ENCODE measurements at places on chromosomes 16 and 17.
A peak's percentile ranks its signal among the peaks of the same experiment; 100 is the strongest.

DNA sequence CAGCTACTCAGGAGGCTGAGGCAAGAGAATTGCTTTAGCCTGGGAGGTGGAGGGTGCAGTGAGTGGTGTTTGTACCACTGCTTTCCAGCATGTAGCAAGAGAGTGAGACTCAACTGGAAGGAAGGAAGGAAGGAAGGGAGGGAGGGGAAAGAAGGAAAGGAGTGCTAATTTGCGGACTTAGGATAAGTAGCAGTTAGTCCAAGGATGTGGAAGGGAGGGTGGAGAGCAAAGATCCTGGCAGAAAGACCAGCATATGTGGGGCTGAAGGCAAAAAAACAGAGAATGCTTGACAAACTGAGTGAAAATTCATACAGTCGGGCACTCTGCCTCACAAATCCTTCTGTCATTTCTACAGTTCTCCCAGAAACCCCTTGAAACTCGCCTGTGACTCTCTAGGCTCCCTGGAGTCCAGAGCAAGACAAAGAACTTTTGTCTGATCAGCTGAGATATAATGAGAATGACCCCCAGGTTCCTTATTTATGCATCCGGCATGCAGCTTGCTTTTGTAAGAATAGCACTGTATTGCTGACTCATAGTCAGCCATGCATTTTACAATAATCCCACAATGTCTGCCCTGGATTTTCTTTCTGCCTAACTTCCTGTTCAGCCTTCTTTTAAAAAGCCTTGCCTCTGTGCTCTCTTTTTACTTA is 31.5 kb downstream of the CDK5RAP3 start:
- no peak for DNase-seq

- no peak for DNase-seq
These were observed 236.7 kb downstream of the PHKB start for GRCh38 chr16:47697826-47698225.

DNA sequence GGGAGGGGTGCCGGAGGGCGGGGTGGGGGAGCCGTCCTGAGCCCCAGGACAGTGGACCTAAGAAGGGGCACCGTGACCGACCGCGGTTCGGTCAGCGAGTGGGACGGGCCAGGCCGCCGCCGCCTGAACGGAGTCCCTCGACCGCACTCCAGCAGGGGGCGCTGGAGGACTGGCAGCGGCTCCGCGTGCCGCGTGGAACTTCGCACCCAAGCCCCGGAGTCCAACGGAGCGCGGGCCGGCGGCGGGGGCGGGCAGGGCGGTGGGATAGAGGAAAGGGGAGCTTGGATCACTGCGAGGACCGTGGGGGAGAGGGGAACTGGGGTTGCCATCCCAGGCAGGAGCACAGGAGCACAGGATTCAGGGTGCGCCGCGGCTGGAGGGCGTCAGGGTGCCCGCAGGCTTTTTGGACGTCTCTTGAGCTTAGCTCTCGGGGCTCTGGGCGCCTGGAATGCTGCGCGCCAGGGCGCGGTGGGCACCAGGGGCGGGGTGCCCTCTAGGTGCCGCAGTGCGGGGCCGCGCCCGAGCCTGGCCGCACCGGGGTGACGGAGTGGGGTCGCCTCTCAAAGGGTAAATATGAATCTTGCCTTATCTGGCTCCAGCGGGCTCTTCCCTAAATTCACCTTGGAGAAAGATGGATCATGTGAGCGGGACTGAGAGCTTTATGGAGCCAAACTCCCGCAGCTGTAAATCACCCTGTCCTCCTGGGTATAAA is 379 bp upstream of the OTOP2 start:
- peak; percentile 70 for DNase-seq

GRCh38 chr16:77660311-77660710 is 62.0 kb upstream of the NUDT7 start:
- no peak for DNase-seq

DNA sequence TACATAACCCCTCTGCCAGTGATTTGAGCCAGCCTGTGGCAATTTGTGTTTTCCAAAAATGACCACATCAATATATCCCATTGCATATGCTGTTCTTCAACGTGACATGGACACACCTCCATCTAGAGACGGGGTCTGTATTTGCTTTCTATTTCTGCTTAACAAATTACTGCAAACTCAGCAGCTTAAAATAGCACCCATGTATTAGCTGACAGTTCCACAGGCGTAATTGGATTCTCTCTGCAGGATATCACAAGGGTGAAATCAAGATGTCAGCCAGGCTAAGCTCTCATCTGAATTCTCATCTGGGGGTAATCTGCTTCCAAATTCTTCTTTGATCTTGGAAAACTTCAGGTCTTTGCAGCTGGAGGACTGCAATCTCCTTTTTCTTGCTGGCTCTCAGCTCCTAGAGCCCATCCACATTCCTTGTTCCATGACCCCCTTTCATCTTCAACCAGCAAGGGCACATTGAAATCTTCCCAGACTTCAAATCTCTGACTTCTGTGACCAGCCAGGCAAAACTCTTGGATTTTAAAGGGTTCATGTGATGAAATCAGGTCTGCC is 8.2 kb downstream of the KRT9 start:
- no peak for DNase-seq

DNA sequence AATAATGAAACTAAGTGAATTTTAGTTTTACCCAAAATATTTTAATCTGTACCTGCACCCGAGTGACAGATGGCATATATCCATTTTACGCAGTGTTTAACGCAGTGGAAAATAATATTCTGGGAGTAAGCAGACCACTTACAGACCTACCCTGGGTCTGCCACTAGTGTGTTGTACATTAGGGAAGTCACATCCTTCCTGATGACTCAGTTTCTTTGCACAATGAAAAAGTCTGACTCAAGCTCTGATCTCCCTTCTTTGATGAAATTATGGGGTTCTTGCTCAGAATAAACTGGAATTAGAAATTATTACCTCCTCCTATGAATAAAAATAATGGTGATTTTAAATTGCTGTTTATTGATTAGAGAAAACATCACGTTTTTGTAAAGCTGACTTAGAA is 123.2 kb upstream of the AXIN2 start:
- DNase-seq, result no peak

DNA sequence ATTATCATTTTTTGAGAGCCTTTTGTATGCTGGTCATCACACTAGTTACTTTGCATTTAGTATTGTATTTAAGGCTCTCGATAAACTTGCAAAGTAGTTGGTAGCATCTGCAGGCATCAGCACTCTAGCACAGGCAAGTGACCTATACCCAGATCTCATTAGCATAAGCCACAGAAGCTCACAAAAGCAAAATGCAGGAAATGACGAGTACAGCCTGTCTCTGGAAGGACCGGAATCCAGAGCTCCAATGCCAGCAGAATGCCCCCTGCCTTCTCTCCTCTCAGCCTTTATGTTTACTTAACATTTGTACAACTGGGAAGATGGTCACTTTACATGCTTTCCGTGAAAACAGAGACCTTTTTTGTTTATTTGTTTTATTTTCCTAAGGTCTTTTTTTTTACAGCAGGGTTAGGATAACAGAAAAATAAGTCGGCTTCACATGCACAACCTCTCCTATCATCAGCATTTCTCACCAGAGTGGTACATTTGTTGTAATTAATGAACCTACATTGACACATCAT is 45.4 kb upstream of the MYOCD start:
- DNase-seq, result no peak

GRCh38 chr16:54193665-54194333 is 92.8 kb downstream of the IRX3 start:
- DNase-seq, result peak; percentile 68

DNA sequence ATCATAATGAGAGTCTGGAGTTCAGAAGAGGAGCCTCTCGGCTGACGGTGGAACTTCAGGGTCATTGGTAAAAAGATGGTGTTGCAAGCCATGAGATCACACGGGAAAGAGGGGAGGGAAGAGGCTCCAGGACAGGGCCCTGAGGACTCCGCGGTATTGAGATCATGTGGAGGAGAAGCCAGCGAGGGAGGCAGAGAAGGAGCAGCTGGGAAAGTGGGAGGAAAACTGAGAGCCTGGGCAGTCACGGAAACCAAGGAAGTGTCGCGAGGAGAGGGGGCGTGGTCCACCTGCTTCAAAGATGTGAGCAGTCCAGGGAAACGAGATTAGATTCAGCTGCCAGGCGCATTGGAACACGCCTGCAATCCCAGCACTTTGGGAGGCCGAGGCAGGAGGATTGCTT is 27.7 kb upstream of the SBK1 start:
- DNase-seq, result no peak

DNA sequence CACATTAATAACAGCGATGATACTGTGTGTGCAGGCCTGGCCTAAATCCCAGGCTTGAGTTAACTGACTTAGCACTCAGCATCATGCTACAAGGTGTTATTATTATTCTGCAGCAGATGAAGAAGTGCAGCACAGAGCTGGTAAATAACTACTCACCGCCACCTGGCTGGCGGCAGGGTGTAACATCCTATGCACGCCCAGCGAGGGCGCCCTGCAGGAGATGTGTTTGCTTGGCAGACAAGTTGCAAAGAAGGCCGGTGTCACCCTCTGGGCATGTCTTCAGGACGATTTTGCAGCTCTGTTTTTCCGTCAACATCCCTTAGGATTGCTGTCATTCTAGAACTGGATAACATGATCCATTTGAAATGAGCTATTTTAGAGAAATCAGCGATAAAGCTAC is 30.1 kb downstream of the DNAH9 start:
- DNase-seq, result no peak

DNA sequence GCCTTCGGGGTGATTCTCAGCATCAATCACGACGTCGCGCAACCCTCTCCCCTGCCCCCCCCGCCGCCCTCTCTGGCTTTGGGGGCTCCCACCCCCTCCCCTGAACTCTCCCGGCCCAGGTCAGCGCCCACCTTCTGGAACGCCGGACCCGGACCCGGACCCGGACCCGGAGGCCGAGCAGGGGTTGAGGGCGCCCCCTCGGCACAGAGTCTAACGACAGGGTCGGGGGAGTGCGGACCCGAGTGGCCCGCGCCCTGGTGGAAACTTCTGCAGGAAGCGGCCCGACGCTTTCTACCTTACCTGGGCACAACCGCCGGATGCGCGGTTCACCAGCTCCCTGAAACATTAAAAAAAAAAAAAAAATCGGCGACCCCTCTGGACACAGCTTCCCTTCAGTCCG is 16.2 kb downstream of the SALL1 start:
- DNase-seq, result no peak

- DNase-seq, result no peak
These were observed 112.0 kb upstream of the DNAH9 start for GRCh38 chr17:11486101-11486867.

DNA sequence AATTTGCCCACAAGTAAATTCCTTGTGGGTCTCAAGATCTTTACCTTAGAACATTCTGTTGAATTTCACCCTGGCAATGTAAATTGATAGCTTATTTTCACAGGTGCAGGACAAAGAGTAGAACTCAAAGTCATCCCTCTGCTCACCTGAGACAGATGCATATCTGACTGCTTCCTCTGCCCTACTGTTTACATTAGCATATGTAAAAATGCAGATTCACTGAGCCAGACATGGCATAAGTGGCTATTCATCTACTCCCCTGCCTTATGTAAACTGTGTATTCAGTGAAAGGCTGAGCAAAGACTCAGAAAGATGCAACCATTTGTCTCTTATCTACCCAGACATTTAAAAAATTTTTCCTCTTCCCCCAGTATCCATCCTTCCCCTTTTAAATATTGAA is 22.3 kb upstream of the MILR1 start:
- no peak for DNase-seq

- DNase-seq, result no peak
These were observed 453.4 kb downstream of the KCNJ18 start for GRCh38 chr17:22145605-22146178.

DNA sequence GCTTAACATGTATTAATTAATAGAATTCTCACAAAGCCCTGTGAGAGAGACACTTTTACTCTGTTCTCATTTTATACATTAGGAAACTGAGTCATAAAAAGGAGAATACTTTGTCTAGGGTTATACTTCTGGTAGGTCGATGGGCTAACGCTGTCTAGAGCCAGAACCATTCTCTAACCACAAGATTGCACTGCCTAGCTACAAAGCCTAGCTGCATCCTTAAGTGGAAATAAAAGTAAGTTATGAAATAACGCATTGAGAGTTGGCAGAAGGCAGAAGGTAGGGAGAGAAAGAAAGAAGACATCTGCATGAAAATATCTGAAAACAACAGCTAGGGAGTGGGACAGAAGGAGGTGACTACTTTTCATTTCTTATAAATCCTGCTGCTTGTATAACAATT is 33.2 kb downstream of the IRX6 start:
- DNase-seq, result no peak

DNA sequence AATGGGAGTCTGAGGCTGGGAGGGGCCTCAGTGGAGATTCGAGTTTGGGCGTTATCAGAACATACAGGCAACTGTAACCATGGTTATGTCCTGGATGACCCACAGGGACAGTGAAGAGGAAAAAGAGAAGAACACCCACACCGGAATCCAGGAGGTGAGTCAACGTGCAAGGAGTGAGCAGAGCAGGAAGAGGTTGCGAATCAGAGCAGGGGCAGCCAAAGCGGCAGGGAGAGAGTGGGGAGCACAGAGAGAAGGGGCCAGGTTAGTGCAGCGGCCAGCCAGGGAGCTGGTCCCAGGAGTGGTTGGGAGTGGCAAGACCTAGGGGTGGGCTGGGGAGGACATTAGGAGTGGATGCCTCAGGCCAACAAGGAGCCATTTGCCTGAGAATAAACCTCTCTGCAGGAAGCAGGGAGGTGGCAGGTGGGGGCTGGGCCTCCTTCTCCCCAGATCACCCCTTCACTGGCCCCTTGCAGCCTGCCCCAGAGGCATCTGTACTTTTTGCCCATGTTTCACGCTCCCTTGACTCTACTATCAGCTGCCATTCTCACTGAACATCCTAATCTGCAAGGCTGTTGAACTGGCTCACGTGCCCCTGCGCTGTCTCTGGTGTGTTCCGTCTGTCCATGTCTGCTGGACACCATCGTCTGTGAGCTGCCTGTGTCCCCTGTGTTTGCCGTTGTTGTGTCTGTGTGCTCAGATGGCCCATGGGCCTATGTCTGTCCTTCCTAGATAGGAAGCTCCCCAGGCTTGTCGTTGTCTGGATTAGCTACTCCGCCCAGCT is 5.1 kb downstream of the KRT13 start:
- no peak for DNase-seq

GRCh38 chr16:69123910-69124309 is 8.5 kb downstream of the CHTF8 start:
- no peak for DNase-seq

DNA sequence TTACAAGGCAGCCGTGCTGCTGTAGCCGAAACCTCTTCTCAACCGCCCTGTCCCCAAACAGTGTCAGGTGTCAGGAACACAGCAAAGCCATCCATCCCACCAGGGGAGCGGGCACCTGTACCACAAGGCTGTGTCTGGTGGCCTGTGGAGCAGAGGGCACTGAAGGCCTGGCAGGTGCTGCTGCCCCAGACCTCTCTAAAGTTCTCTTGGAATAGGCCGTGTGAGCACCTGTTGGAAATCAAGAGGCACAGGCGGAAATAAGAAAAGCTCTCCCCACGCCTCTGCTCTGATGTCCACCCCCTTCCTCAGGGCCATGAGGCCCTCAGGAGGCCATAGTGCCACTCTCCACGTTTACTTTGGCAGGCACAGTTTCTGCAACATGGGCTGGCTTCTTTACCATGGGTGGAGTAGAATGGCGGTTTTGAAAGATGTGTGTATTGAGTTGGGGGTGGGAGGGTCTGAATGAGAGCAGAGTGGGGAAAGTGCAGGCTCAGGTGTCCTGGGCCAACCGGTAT is 99.9 kb upstream of the ZNF750 start:
- DNase-seq, result no peak

Data from substantia nigra (tissue), 51 donors.